ENCODE measurements at places on chromosomes 2 and 18.

DNA sequence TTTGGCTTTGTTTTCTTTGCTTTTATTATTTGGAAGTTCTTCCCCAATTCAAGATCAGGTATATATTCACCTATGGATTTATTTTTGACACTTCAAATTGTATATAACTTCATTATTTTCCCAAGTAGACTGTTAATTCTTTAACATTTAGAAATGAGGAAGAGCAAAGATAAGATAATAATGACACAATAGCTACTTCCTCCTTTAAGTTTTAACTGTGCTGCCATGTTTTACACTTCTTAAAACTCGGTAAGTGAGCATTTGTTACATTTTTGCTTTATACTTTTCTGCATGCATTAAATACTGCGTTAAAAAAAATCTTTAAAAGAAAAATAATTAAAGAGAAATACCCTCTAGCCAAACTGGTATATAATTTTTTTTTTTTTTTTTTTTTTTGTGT lies 32.5 kb downstream of the SLC66A3 start:
- DNase-seq, result no peak

- no peak for DNase-seq
These were observed 58.6 kb downstream of the ODC1 start for GRCh38 chr2:10389573-10389972.

DNA sequence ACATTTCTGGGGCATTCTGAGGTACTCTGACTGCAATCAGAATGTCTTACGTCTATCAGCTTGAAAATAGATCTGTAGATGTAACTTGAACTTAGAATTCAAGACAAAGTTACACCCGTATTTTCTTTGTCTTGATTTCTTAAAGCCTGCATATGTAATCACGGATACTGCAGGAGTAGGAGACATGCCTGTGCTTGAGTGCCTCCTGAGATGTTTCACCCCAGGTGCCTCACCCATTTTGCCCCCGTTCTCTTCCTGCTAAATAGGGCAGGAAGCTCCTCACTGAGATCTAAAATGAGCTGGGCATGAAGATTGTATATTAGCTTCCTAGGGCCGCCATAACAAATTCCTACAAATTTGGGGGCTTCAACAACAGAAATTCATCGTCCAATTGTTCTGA lies 131.9 kb downstream of the RDH14 start:
- no peak for DNase-seq

DNA sequence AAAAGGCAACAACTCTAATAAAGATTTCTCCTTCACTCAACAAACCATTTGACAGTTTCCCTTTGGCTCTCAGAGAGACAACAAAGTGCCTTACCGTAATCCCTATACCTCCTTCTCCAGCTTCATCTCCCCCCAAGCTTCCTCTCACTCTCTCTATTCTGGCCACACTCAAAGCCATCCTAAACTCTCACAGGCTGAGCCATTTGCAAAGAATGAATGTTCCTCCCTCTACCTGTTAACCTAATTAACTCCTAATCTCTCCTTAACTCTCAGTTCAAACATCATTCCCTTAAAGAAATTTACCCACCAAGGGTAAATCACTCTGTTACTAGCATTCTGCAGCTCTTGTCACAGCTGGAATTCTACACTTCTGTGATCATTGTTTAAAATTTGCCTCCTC lies 38.2 kb downstream of the GFPT1 start:
- DNase-seq, result no peak

GRCh38 chr2:168137510-168138180 lies 109.8 kb downstream of the STK39 start:
- no peak for DNase-seq

DNA sequence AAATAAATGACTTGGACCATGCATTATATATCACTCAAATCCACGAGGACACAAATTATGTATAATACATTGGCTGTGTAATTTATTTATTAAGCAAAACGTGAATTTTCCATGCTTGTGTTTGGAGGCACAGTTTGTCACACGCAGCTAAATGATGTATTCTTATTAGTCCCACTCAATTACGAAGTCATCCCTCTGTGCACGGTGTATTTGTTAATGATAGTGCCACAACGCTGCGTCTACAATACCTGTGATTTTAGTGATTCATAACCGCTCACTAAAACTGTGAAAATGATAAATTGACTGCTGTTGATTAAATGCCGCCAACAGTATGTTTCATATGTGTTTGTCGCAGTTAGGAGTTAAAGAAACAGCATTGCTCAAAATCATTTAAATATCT lies 358.3 kb downstream of the ZNF516 start:
- no peak for DNase-seq
